ENCODE measurements at places on chromosomes 13 and 19.

- H3K36me3 ChIP-seq: no peaks in the 10 kb centered on the region
- DNase-seq: no peak
- H3K4me3 ChIP-seq: no peak overlapping the region
- H3K27ac ChIP-seq: peak overlapping the region; percentile 11
- peaks cover 65% of the 10 kb centered on the region for H3K4me1 ChIP-seq
- H3K27me3 ChIP-seq: no peaks in the 10 kb centered on the region
Observed at GRCh38 chr13:40562975-40563349, 103.5 kb downstream of the FOXO1 start.

- H3K27me3 ChIP-seq: no peaks in the 10 kb centered on the region
- H3K4me1 ChIP-seq: no peaks in the 10 kb centered on the region
- H3K36me3 ChIP-seq: no peaks in the 10 kb centered on the region
- no peak overlapping the region for H3K27ac ChIP-seq
Observed at GRCh38 chr13:113431171-113431570, 22.1 kb downstream of the ADPRHL1 start.

DNA sequence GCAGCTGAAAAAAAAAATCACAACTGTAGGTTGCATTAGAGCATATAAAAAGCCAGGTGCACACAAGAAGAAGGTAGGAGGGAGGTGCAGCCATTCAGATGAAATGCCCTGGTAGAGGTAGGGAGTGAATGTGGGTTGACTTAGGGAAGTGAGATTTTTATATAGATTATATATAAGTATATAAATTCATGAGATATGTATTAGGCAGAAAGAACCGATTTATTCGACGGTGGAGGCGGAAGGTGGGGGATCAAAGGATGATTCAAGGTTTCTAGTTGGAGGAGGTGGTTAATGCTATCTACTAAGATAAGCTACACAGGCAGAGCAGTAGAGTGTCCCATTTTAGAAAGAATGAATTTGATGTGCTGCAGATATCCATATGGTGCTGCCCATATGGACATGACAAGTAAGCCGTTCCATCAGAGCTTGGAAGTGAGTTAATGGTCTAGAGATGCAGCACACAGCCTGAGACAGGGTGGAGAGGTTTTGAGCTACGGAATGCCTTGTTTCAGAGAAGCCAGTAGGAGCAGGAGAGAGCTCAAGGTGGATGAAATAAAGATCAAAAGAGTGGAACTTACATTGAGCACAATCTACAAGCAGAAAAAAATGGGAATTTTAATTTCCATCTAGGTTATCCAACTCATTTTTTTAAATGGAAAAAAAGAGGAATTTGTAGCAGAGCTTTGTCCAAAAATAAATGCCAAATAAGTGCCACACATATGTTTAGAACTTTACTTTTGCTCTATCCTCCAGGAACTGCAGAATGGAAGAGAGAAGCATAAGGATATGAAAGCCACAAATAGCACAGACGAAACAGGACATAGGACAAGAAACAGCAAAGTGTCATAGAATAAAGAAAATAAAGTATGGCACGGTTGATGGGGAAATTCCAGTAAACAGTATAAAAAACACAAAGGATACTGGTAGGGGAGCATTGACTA, 177.3 kb downstream of the PCDH9 start:
- no peaks in the 10 kb centered on the region for H3K27me3 ChIP-seq
- no peak for DNase-seq
- H3K27ac ChIP-seq: no peak overlapping the region
- no peak overlapping the region for H3K4me3 ChIP-seq

DNA sequence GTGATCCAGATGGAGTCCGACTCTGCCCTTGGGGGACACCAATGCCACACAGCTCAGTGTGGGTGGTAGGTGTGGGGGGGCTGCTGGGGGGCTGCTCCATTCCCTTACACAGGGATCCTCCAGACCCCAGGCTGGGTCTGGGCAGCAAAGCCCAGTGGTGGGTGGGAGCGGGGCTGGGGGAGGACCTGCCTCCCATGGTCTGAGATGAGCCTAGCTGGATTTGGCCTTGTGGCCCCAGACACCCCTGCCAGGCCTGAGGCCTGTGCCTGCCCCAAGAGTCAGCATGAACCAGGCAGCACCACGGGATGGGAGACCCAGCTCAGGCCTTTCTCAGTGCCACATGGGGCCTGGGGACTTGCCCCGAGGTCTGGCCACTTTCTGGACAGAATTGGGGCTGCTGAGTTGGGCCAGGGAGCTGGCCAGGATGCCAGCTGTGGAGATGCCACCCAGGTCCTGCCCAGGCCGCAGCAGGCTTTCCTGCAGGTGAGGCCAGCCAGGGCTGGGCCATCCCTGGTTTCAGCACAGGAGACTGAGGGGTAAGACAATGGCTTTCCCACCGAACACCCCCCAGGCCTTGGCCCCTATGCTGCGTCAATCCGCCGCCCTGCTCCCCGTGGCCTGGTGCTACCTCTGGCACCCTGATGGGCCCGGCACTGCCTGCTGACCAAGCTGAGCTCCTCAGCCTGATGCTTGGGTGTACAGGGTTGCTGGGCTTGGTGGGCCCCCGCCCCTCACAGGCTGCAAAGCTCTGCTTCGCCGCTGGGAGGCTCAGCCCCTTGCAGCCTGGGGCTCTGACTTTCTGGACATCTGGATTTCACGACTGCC, 24.2 kb downstream of the CEBPG start:
- no peak for DNase-seq
- no peaks in the 10 kb centered on the region for H3K27me3 ChIP-seq
- no peak overlapping the region for H3K27ac ChIP-seq
- H3K36me3 ChIP-seq: no peaks in the 10 kb centered on the region
- no peak overlapping the region for H3K4me3 ChIP-seq

DNA sequence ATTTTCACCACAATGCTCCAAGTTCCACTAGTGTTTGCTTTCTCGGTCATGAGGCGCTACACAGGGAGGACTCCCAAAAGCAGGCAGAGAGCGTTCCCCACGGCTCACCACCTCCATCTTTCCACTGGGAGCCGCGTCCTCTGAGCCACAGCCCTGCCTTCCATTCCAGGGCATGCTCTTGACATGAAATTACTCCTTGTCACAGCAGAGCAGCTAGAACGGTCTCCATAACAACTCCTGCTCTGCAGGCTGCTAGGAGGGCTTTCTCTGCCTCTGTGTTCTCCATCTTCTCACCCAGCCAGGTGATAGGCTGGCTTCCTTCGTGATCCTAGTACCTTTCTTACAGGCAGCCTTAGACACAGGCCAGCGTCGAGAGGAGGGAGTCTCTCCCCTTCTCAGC, 171.8 kb upstream of the UBL3 start:
- no peak for DNase-seq
- no peaks in the 10 kb centered on the region for H3K4me1 ChIP-seq
- no peaks in the 10 kb centered on the region for H3K27me3 ChIP-seq
- no peak overlapping the region for H3K27ac ChIP-seq
- no peak overlapping the region for H3K4me3 ChIP-seq

DNA sequence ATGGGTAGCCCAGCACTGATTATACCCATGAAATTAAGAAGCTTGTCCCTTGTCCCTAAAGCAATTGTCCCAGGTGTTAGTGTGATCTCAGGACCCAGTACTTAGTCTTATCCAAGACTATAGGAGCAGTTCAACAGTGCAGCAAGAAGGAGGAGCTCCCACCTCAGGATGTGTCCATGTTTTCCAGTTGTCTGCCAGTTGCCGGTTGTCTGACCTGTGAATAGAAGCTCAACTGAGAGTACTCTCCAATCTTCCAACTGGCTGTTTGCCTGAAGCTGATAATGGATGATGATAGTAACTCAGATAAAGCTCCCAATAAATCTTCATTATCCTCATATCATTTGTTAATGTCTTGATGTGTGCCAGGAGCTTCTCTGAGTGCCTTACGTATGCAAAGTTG, 107.2 kb upstream of the HTR2A start:
- H3K27ac ChIP-seq: no peak overlapping the region
- H3K4me1 ChIP-seq: no peaks in the 10 kb centered on the region
- H3K27me3 ChIP-seq: no peaks in the 10 kb centered on the region
- H3K36me3 ChIP-seq: no peaks in the 10 kb centered on the region

DNA sequence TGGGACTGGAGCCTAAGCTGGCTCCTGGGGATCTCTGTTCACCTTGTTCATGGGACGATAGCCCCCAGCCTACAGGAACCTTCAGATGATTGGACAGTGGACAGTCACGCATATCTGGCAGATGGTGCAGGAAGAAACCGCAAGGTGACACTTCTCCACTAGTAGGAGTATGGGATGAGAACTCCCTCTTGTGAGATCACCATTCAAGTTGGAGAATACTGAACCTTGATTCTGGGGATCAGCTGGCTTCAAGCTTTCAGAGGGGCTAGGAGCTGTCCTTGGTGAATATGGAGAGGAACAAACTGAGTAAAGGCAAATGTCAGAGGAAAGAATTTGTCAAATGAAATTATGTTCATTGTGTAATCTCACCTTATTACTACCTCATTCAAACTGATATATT, 204.5 kb downstream of the PDS5B start:
- H3K27me3 ChIP-seq: no peaks in the 10 kb centered on the region
- DNase-seq: no peak
- no peaks in the 10 kb centered on the region for H3K36me3 ChIP-seq

DNA sequence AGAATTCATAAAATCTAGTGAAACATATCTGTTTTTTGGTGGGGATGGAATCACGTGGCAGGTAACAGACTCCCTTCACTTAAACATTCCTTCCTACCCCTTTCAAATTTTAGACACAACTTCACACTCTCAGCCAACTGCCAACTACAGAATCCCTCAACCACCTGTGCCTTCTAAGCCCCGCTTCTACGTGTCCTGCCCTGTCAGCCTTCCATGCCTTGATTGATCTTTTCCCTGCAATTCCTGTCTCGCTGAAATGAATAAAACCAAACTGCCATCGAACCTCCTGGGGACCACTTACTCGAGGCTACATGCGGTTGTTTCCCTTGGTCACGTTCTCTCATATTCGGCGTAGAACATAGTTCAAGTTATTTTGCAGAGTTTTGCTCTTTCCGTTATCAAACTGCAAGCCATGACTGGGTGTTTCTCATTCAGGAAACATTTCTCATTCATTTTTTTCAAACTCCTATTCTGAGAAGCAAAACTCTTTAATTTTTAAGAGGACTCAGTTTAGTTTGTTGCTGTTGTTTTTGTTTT, 1.1 kb downstream of the ZNF625 start:
- no peak for DNase-seq
- peaks cover 4% of the 10 kb centered on the region for H3K4me1 ChIP-seq
- no peak overlapping the region for H3K27ac ChIP-seq
- no peaks in the 10 kb centered on the region for H3K36me3 ChIP-seq

DNA sequence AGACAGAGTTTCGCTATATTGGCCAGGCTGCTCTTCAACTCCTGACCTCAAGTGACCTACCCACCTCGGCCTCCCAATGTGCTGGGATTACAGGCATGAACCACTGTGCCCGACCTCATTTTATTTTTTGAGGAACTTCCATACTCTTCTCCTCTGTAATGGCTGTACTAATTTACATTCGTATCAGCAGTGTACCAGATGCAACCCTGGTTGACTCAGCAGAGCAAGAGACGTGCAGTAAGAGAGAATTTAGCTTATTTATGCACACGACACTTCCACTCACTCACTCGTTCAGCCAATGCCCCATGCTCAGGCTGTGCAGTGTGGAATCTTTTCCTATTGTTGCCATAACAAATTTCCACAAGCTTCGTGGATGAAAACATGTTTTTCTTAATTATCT, 6.9 kb downstream of the KIR3DL3 start:
- H3K27ac ChIP-seq: no peak overlapping the region
- no peaks in the 10 kb centered on the region for H3K4me1 ChIP-seq
- H3K4me3 ChIP-seq: no peak overlapping the region
- no peak for DNase-seq

GRCh38 chr13:110984381-110984780, 69.5 kb upstream of the ANKRD10 start:
- no peaks in the 10 kb centered on the region for H3K27me3 ChIP-seq
- H3K36me3 ChIP-seq: no peaks in the 10 kb centered on the region
- no peak for DNase-seq
- H3K27ac ChIP-seq: no peak overlapping the region
- no peaks in the 10 kb centered on the region for H3K4me1 ChIP-seq

GRCh38 chr19:4373601-4374497, 26.5 kb downstream of the SH3GL1 start:
- DNase-seq: peak; percentile 14
- H3K27me3 ChIP-seq: no peaks in the 10 kb centered on the region
- H3K4me1 ChIP-seq: peaks cover 98% of the 10 kb centered on the region
- H3K4me3 ChIP-seq: no peak overlapping the region
- peak overlapping the region; percentile 81 for H3K27ac ChIP-seq

GRCh38 chr19:16125737-16126495, 14.2 kb downstream of the RAB8A start:
- H3K4me3 ChIP-seq: no peak overlapping the region
- no peaks in the 10 kb centered on the region for H3K27me3 ChIP-seq
- DNase-seq: no peak
- H3K27ac ChIP-seq: no peak overlapping the region

- no peaks in the 10 kb centered on the region for H3K36me3 ChIP-seq
- H3K4me3 ChIP-seq: no peak overlapping the region
- H3K27me3 ChIP-seq: no peaks in the 10 kb centered on the region
Observed at GRCh38 chr19:46621191-46622117, 3.4 kb downstream of the PTGIR start.

DNA sequence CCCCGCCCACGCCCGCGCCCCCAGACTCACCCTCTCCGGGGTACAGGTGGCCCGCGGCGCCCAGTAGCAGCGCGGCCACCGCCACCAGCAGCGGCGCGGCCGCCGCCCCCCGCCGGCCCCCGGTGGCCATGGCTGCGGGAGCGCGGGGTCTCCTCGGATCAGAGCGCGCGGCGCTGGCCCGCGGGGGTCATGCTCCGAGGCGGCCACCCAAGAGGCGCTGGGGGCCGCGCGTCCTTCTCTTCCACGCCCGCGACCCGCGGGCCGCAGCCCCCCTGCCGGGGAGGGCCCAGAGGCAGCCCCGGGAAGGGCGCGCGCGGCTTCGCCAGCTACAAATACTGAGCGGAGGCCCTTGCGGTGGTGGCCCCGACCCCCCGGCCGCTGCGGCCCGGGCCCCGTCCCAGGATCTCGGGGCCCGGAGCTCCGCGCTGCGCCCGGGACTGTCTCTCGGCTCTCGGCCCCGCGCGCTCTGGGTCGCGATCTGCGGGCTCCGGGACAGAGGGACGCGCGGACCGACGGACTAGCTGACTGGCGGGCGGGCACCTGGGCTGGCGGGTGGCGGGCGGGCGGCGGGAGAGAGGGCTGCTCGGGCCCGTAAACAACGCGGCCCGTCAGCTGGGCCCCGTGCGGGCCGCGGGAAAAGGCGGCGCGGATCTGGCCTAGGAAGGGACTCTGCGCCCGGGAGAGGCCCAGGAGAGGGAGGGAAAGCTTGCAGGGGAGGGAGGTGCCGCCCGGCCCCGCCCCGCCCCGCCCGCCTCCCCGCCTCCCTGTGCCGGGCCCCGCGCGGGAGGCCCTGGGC, at the start of gene INSR:
Gene INSR, minus strand, starts transcription at position 653 of the 796 bp plus-strand sequence. Its CDS starts 523 bp downstream, at position 130.
- H3K4me1 ChIP-seq: peaks cover 38% of the 10 kb centered on the region
- H3K36me3 ChIP-seq: no peaks in the 10 kb centered on the region
- peak within 1 kb of the TSS; percentile 91 for H3K4me3 ChIP-seq
- no peaks in the 10 kb centered on the region for H3K27me3 ChIP-seq

DNA sequence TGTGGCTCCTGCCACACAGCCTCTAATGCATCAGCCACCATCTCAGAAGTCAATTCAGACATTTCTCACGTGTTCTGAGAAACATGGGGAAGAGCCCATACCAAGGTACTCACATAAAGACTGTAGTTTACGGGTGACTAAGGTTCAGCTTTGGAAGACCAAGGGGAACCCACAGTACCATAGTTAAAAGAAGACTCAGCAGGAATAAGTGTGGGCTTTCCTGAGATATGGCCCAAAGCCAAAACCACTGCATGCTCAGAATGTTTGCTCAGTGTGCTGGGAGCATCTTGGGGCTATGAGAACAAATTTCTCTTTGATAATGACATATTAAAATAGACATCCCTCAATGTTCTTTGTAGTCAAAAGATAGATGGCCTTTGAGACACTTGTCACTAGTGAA, 283.8 kb downstream of the DCT start:
- H3K27ac ChIP-seq: no peak overlapping the region
- no peak overlapping the region for H3K4me3 ChIP-seq
- no peak for DNase-seq
- H3K27me3 ChIP-seq: no peaks in the 10 kb centered on the region
- H3K4me1 ChIP-seq: no peaks in the 10 kb centered on the region
